AG10803 (cell line): ENCODE measurements at places on chromosomes 7 and 10.

GRCh38 chr10:111102359-111102837, 25.6 kb downstream of the ADRA2A start:
- DNase-seq = no peak

DNA sequence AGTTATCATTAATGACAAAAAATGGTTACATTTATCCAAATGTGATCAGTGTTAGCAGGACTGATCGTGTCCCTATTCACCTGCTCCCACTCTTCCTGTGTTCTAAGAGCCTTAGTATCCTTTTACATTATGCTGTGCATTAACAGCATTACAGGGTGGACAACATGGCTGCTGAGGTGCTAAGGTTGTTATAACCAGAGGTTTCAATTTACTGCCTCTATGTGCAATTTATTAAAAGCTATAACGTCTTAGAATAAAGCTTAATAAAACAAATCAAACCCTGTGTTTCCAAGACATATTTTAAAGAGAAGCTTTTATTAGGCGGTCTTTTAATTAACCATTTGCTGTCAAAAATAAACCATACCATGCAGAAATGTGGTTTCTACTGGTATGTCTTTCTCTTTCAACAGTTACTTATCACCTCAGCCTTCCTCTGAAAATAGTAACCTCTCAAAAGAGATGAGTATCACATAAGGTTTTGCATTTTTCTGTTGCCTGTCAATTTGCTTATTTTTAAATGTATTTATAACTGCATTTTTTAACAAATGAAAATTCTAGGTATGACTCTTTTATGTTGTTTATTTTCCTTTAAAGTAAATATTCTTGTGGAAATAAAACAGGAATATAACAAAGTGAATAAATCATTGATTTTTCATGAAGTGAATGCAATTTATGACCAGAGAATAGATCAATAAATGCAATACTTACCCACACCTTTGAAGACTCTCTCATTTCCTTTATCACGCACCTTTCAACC, 849.8 kb upstream of the SORCS1 start:
- DNase-seq = no peak

GRCh38 chr7:142787034-142787768, 16.4 kb downstream of the PRSS2 start:
- DNase-seq = no peak

DNA sequence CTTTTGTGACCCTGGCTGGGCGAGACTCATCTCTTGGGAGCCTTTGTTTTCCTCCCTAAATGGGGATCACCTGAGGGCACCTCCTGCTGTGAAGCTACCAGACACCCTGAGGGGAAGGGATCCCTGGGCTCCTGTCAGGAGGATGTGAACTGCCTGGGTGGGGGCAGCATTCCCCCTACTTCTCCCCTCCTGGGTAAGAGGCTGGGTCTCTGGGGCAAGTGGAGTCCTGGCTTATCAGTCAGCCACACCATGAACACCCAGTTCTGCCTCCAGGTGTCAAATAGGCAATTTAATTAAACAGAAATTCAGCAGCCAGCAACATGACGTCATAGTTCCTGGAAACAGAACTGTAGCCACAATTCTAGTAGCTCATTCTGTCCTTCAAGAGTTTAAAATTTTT, 97.7 kb upstream of the RET start:
- DNase-seq = no peak
